ENCODE measurements at places on chromosomes 16 and 17.

- no peak for DNase-seq
Observed at GRCh38 chr17:28573966-28574480, 2.7 kb downstream of the ALDOC start.

DNA sequence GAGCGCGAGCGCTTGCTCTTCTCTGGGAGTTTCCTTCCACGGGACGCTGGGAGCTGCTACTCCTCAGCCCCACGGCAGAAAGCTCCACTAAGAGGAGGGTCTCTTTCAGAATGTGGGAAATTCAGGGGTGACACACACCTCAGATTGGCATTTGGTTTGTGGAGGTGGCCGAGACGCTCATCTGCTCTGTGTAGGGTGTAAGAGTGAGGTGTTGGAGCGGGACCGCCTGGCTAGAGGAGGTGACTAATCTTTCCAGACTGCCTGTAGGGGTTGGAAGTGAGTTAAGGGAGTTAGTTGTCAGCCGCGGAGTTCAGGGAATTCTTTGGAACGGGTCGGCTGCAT lies 735 bp downstream of the PSMD11 start:
- DNase-seq = peak; percentile 6

- DNase-seq = no peak
Observed at GRCh38 chr17:38724337-38724988, 5.7 kb upstream of the CISD3 start.

DNA sequence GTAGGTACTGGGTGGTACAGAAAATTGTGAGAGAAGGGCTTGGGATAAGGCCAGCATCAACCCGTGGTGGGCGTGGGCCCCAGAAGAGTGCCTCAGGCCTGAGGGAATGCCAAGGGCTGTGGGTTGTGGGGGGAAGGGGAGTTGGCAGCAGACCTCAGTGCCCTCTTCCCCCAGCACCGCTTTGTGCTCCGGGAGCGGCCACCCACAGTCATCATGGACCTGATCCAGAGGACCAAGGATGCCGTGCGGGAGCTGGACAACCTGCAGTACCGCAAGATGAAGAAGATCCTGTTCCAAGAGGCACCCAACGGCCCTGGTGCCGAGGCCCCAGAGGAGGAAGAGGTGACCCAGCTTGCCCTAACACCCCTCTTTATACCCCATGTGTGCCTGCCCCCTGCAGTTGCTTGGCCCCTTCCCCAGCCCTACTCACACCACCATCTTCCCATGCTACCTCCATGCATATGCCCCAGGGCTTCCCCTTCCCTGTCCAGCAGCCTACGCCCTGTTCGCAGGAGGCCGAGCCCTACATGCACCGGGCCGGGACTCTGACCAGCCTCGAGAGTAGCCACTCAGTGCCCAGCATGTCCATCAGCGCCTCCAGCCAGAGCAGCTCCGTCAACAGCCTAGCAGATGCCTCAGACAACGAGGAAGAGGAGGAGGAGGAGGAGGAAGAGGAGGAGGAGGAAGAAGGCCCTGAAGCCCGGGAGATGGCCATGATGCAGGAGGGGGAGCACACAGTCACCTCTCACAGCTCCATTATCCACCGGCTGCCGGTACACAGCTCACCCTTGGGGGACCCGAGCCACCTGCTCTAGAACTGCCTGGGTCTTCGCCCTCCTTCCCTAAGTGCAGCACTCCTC lies 9.1 kb downstream of the TAOK2 start:
- no peak for DNase-seq

GRCh38 chr16:56266641-56267607 lies 75.6 kb downstream of the GNAO1 start:
- no peak for DNase-seq

- DNase-seq = no peak
Observed at GRCh38 chr17:372157-373152, 19.8 kb upstream of the RPH3AL start.

DNA sequence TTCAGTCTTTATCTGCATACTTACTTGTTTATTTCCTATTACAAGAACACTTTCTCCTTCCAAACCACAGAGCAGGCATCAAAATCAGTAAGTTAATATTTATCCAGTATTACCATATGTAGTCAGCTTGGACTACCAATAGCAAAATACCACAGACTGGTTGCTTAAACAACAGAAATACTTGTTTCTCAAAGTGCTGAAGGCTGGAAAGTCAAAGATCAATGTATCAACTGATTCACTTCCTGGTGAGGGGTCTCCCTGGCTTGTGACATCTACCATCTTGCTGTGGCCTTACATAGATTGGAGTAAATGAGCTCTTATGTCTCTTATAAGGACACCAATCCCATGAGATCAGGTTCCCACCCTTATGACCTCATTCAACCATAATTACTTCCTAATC lies 2.6 kb downstream of the STXBP4 start:
- DNase-seq = no peak

- DNase-seq = no peak
Observed at GRCh38 chr17:19539040-19539399, 5.4 kb downstream of the SLC47A1 start.

- DNase-seq = no peak
Observed at GRCh38 chr17:58870747-58871146, 115.1 kb downstream of the PPM1E start.

DNA sequence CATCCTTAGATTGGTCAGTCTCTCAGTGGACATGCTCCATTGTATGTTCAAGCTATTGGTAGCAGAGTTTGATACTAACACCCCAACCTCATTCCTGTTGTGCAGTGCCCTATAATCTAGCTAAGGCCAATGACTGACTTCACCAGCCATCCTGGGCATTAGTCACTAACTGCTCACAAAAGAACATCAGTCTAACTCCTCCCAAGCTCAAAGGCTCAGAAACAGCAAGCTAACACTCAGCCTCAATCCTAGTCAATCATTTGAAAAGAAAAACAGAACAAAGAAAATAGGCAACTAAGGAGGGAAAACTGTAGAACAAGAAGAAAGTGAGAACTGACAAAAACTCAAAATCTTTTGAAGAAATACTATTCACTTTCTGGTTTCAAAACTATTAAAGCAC lies 199.1 kb upstream of the C17orf78 start:
- no peak for DNase-seq

DNA sequence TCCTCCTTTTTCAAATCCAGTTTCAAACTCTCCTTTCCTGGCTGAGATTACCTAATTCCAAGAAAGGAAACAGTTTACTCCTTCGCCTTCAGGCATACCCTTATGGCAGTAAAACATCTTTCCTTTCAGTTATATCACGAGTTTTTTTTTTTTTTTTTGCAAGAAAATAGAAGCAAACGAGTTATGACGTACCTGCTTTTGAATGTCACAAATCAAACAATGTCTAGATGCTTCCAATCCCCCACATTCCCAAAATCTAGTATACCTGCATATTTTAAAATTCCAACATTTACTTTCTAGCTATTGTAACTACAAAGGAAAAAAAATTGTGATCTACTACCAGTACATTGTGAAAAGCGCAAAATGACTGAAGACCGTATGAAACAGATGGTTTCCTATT lies 28.9 kb downstream of the GSPT1 start:
- DNase-seq = no peak
